T-helper 22 cell (primary cell): ENCODE measurements at places on chromosomes 12 and 14.

- DNase-seq = no peak
These were observed 324.0 kb downstream of the PRKD1 start for GRCh38 chr14:29603696-29604095.

DNA sequence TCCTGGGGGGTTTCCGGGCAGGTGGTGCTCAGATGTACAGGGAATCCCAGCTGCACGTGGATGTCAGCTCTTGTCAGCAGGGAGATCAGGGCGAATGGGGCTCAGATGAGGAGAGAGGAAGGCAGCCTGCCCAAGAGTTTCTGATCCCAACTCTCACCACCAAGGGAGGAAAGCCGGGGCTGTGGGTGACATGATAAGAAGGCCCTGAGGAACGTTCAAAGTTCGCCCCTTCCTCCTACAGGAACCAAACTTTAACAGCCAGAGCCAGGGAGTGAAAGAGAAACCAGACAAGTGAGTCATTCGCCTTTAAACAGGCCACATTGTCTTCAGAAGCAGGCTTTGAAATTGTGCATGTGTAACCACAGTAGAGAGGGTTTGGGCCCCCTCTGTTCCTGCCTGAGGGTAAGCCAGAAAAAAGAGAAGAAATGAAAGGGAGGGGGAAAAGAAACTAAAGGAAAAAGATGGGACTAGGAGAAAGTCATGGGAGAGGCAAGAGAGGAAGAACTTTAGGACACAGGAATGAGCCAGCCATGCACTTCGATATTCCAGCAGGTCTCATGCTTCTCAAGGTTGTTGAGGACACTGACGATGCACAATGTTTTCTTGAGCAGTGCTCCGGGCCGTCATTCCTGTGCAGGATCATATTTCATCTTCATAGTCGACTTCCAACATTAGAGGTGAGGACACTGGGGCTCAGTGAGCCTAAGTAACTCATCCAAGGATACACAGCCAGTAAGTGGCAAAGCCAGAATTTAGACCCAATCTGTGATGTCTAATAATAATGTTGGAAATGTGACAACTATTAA, 691.4 kb upstream of the TBX3 start:
- no peak for DNase-seq

- no peak for DNase-seq
These were observed 45.7 kb downstream of the ESRRB start for GRCh38 chr14:76421662-76422061.

DNA sequence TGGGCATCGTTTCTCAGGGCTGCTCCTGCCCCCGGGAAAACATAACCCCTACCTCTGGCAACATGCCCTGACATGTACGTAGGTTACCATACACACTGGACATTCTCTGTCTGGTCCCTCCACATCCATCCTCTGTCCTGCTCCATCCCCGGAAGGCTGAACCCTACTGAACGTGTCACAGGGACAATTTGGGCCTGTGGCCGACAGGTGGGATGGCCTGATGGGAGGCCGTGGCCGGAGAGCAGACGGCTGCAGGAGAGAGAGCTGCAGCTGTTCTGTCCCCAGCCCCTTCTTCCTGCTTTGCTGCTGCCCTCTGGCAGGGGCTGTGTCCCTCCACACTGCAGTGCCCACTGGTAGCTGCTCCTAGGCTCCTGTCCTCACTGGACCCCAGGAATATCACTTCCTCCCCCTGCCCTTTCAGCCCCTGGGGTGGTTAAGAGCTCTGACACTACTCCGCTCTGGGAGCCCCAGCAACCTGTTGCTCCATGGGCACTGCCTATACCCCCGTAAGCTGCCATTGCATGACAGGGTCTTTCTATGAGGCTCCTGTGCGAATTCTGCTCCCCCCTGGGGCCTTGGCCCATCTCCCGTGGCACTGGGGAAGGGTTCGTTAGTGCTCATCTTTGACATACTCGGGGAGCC, 125.6 kb downstream of the RBM19 start:
- no peak for DNase-seq

GRCh38 chr12:95986635-95987570, 9.2 kb downstream of the HAL start:
- DNase-seq = no peak

GRCh38 chr14:24310646-24311604, at the start of gene LTB4R:
TSS of gene LTB4R (plus strand) at chr14:24311502. CDS start at chr14:24315652, 4,150 bp downstream.
- peak; percentile 59 for DNase-seq
